Frontal cortex (tissue), 4 donors: ENCODE measurements at places on chromosomes 11 and 22. TPM values are rescaled to one million over a fixed set of nuclear protein-coding genes. Genes with fewer than 3 reads are reported as not detected.

RAB30 gene
- total RNA-seq: 41.2 TPM

DNA sequence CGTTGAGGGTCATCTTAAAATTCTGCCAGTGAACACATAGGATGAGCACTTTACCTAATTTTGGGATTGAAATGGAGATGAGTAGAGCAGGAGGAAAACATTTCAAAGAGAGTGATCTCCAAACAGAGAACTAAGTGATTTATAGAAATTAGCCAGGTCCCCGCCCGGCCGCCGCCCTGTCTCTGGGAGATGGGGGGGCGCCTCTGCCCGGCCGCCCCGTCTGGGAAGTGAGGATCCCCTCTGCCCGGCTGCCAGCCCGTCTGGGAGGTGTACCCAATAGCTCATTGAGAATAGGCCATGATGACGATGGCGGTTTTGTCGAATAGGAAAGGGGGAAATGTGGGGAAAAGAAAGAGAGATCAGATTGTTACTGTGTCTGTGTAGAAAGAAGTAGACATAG is 276.7 kb upstream of the C11orf87 start:
- no peak for DNase-seq

CLMP gene
- total RNA-seq: 50.5 TPM

GRCh38 chr11:132278801-132279574 is 908.6 kb downstream of the NTM start:
- DNase-seq: no peak

DNA sequence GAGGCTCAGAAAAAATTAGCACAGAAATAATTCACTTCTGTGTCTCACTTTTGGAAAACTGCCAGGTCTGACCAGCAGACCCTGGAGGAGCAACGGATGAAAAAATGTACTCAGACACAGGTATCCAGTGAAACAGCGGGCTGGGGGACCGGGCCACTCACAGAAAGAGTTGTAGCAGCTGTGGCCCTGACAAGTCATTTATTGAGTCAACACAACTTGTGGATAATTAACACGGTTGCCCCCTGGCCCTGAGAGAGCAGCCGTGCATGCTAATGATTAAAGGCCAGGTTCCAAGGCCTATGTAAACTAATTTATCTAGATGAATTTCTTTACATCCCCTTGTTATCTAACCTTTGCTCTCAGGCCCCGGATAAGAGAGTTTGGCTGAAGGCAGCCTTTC is 131.3 kb downstream of the AASDHPPT start:
- no peak for DNase-seq

SORL1 gene
- 42.8 TPM for total RNA-seq
